ENCODE measurements at places on chromosomes 12 and 14.

DNA sequence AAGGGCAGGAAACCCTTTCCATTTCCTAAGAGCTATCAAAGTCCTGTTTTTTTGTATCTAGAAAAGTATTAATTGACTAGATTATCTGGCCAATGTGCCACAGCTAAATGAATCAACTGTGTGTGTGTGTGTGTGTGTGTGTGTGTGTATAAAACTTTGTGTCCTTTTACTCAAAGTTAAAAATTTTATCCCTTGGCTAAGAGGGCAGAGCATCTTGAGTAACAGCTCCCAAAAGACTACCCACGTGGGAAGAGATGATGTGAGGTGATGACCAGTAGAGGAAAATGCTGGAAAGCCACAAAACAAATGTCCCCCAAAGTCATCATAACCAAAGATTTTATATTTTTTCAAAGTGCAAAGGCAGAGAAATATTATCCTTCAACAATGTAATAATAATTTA is 90.3 kb downstream of the FAR2 start:
- DNase-seq, result no peak

- no peak for DNase-seq
Observed at GRCh38 chr14:101350691-101351090, 210.6 kb upstream of the DIO3 start.

GRCh38 chr14:101257551-101257950 is 303.7 kb upstream of the DIO3 start:
- no peak for DNase-seq

- DNase-seq, result no peak
Observed at GRCh38 chr12:43338848-43339526, 213.0 kb downstream of the ADAMTS20 start.

DNA sequence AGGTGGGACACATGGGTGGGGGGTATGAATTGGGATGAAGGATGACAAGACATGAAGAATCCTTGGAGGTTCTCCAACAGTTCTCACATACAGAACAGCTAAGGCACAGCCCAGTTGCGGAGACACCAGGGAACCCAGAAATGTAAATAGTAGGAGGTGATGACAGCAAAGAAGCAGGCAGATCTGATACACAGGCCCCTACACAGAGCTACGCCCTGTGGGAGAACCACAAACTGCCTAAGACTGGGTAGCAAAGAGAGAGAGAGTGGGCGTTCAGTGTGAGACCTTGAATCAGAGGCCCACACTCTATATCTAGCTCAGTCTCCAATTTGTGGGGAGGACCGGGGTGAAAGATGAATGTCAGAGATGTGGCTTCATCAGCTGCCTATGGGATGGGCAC is 9.5 kb upstream of the NUMB start:
- no peak for DNase-seq

- no peak for DNase-seq
Observed at GRCh38 chr12:12018454-12018853, 52.3 kb upstream of the BCL2L14 start.

Measured in NCI-H345 (cell line).